Mucosa of gallbladder (tissue), 1 donor: ENCODE measurements at places on chromosomes 1 and 21. TPM values are rescaled to one million over a fixed set of nuclear protein-coding genes. Genes with fewer than 3 reads are reported as not detected.

DNA sequence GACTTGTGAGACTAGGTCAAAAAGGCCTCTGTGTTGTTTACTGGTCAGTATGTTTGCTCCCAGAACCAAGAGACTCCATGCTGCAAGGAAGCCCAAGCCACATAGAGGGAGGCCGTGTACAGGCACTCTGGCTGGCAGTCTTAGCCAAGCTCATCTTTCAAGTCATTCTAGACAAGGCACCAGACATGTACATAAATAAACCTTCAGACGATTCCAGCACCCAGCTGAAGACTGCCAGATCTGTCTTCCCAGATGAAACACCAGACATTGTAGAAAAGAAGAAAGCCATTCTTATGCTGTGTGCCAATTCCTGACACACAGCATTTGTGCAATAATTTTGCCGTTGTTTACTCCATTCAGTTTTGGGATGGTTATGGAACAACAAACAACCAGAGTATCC is 595.5 kb downstream of the KIF26B start:
- no peak for DNase-seq

DNA sequence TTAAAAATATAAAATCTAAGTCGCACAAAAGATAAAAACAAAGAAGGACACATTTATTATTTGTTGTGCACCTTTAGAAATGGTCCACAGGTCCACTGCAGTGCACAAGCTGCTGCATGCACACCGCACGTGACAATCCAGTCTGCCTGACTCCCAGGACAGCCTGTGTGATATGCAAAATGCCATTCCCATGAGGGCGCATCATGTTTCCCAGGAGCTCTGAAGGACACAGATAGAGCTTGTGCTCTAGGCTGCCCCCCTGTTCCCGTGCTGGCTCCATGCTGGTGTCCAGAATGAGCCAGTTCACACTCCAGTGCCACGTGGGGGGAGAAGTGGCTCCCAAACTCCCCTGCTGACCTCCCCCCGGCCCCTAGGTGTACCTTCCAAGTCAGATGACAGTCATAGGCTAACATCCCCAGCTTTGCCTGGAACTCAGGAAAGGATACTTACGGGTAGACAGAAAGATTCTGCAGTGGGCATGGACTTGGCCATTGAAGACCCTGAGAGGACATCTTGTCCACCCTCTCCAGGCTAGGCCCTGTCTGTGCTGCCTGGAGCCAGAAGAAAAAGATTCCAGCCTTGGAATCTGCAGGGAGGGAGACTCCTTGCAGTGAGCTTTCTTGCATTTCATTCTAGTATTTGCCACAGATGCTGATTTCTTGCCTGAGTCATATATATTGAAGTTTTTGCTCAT is 26.3 kb downstream of the RAB7B start:
- no peak for DNase-seq

DNA sequence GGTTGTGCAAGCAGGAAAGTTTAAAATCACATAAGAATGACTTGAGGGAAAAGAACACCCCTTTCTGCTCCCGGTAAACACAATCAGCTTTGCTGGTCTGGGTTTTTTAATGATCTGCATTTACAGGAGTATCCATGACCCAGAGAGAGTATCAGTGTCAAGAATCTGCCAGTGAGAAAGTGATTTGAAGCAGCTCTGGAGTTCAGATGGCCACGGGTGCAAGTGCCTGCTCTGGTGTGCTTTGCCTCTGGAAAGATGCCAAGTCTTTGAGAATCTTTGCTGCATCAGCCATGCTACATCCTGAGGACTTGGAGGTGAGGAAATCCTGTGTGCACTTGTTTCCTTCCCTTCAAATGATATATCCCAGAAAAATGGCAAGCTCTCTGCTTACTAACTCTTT is 18.6 kb upstream of the MYSM1 start:
- no peak for DNase-seq

GRCh38 chr1:196121181-196121580 is 487.1 kb downstream of the KCNT2 start:
- DNase-seq, result no peak

Gene NHLH1
- not detected for total RNA-seq

- DNase-seq, result no peak
These were observed at the start of gene LBR for GRCh38 chr1:225427235-225428067. LBR (minus strand) TSS chr1:225428038; CDS start chr1:225424075, 3,963 bp downstream.

Gene MCOLN3
- 2.8 TPM for total RNA-seq

DNA sequence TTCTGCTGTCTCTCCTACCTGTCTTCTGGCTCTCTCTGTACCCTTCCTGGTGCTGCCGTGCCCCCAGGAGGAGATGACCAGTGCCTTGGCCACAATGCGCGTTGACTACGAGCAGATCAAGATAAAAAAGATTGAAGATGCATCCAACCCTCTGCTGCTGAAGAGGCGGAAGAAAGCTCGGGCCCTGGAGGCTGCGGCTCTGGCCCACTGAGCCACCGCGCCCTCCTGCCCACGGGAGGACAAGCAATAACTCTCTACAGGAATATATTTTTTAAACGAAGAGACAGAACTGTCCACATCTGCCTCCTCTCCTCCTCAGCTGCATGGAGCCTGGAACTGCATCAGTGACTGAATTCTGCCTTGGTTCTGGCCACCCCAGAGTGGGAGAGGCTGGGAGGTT is 38.1 kb upstream of the IL19 start:
- no peak for DNase-seq

DNA sequence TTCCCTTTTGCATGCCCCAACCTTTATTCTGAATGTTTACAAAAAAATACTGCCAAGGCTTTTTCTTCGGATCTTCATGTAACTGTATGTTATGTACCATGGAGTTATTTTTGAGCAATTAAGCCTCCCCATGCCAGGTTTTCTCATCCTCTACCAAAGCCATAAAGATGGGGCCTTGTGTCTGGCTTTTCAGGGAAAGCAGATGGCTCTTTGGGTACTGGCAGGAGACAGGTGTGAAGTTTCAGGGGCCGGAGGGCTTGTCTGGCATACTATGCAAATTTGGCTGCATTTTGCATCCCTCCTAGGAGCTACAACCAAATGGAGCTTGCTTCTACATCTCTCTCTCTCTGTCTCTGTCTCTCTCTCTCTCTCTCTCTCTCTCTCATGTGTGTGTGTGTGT is 28.1 kb upstream of the PLXNA2 start:
- no peak for DNase-seq

GRCh38 chr1:191240925-191241324 is 763.3 kb upstream of the BRINP3 start:
- no peak for DNase-seq

DNA sequence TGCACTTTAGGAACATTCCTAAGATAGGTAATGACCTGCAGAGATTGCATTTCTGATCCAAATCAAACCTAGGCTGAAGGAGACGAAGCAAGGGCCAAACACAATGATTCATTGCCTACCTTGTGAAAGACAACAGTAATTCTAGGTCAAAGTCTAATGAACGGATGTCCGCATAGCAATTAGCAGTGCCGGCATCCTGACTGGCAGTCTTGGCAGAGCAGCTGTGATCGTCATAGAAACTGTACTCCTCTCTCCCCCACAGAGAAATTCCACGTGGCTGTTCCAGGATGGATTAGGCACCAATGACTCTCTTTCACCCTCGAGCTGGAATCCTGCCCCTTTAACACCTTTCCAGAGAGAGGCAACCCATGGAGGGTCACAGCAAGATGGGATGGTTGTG is 28.9 kb upstream of the VAV3 start:
- peak; percentile 49 for DNase-seq

Gene PDZK1IP1
- total RNA-seq, result 91.1 TPM

Gene SLAMF1
- total RNA-seq, result 2.8 TPM

- no peak for DNase-seq
These were observed 105.1 kb upstream of the DPH5 start for GRCh38 chr1:101130673-101131072.

Gene TRMT13
- 11.1 TPM for total RNA-seq

Gene SPATC1L
- total RNA-seq, result 6.9 TPM

Gene OR2L5
- not detected for total RNA-seq

DNA sequence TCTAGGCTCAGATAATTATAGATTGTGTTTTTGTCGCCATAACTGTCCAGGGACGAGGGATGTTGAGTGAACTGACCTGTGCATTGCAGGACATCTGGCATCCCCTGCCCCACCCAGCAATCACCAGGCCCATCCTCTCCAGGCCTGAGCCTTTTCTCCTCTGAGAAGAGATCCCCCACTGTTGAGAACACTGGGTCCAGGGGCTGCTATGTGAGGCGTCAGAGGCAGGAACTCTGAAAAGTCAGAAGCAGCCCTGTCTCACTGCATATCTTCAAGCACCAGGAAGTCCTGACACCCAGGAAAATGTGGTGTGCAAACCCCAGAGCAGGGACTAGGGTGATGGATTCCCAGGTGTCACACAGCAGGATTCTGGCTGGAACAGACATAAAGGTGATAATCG is 17.1 kb upstream of the ACBD3 start:
- no peak for DNase-seq

DNA sequence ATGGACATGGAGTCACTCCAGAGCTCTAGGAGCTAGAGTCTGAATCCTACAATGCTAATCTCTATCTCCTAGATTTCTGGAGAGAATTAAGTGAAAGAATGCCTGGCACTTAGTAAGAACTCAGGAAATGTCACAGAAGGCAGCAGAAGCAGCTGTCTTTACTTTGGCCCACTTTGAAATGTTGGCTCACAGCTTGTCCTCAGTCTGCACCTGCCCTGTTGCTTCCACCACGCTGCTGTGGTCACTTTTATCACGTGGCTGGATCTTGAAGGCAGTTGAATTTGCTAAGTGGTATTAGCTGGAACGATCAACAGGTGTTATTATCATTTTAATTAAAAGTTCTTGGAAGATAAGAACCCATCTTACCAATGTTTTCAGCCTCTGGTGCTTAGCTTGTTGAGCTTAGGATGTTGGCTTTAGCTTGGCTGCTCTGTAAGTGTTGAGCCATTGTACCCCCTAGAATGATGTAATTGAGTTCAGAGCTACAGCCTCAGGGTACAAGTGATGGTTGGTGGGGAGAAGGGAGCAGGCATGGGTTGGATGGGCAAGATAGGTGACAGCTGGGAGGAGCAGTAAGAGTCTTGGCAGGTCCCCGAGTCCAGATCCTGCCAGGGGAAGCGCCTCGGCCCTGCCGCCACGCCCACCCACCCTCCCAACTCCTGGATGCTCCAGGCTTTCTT is 41.9 kb upstream of the EPS8L3 start:
- no peak for DNase-seq

GRCh38 chr1:228345201-228345930 is 61.3 kb downstream of the TRIM11 start:
- no peak for DNase-seq

- peak; percentile 54 for DNase-seq
These were observed 8.6 kb upstream of the PLA2G2C start for GRCh38 chr1:20194757-20195461.

GRCh38 chr1:22044690-22045420 is 7.7 kb upstream of the CDC42 start:
- no peak for DNase-seq

Gene IVL
- total RNA-seq, result not detected
